ENCODE measurements at places on chromosomes 3 and 15. TPM values are rescaled to one million over a fixed set of nuclear protein-coding genes. Genes with fewer than 3 reads are reported as not detected.

- no peak for DNase-seq
Observed at GRCh38 chr15:40927873-40928806, 1.0 kb upstream of the DLL4 start.

- no peak for DNase-seq
Observed at GRCh38 chr15:31485911-31486461, 159.4 kb downstream of the KLF13 start.

The HMG20A gene
- total RNA-seq, result 24.6 TPM

- no peak for DNase-seq
Observed at GRCh38 chr15:95277266-95277665, 1045.9 kb downstream of the MCTP2 start.

- DNase-seq, result no peak
Observed at GRCh38 chr3:14077310-14077709, 47.4 kb downstream of the CHCHD4 start.

GRCh38 chr15:62599791-62600777 is 435.0 kb upstream of the C2CD4B start:
- DNase-seq, result no peak

DNA sequence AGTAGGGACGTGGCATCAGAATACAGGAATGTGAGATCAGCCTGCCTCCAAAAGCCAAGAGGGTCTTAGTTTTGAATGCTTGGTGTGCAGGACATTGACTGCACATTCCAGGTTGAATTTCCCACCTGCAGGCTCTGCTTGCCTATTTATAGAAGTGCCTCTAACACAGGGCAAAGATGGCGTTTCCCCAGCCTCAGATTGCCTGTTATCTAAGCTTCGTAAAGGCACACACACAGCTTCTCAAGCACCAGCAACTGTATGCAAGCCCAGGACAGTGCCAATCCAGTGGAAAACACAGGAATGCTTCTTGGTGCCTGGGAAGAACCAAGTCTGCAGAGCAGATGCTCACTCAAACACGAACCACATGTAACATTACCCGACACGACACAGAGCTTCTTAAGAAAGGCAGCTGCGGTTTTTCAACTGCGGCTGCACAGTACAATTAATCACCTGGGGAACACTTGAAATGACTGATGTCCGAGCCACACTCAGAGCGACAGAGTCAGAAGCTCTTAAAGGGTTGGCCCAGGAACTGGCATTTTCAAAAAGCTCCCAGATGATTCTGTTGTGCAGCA is 90.0 kb upstream of the ANKRD34C start:
- DNase-seq, result no peak

Measured in posterior vena cava (tissue), 2 donors.